ENCODE measurements at places on chromosomes 1 and 21.

GRCh38 chr1:41380979-41381691 lies 19.9 kb downstream of the FOXO6 start:
- DNase-seq, result no peak

- no peak for DNase-seq
Observed at GRCh38 chr1:212979340-212980122, 29.2 kb downstream of the VASH2 start.

DNA sequence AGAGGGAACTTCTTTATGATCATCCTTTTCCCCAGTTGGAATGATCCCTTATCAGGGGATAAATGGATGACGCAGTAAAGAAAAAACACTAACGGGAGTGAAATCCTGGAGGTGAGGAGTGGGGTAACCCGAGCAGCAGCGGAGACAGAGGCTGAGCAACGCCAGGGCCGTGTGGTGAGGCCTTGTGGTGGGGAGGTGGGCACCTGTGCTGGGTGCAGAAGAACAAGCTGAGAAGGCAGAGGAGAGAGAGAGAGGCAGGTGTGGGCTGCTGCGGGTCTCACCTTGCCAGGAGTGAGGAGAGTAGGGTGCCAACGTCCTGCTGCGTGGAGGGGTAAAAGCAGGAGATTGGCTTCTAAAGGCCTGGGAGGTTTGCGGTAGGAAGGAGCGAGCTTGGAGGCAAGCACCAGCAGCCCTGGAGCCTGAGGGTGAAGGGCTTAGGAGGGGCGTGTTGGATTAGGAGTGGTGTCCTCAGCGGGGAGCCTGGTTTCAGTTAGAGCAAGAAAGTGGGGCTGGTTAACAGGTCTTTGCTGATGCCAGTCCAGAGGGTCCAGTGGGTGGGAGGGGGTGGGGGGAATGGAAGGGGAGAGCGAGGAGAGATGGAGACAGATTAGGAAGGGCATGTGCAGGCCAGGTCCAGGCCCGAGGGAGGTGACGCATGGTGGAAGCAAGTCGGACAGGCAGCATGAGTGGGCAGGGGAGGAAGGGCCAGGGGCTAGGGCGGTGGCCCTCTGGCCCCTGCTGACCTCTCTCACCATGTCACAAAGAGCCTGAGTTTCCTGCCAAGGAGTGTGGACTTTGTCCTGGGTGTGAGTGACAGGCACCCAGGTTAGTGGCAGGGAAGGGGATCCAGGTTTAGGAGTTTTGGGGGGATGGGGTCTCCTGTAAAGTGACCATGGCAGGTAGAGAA lies 36.7 kb upstream of the LHX4 start:
- no peak for DNase-seq

DNA sequence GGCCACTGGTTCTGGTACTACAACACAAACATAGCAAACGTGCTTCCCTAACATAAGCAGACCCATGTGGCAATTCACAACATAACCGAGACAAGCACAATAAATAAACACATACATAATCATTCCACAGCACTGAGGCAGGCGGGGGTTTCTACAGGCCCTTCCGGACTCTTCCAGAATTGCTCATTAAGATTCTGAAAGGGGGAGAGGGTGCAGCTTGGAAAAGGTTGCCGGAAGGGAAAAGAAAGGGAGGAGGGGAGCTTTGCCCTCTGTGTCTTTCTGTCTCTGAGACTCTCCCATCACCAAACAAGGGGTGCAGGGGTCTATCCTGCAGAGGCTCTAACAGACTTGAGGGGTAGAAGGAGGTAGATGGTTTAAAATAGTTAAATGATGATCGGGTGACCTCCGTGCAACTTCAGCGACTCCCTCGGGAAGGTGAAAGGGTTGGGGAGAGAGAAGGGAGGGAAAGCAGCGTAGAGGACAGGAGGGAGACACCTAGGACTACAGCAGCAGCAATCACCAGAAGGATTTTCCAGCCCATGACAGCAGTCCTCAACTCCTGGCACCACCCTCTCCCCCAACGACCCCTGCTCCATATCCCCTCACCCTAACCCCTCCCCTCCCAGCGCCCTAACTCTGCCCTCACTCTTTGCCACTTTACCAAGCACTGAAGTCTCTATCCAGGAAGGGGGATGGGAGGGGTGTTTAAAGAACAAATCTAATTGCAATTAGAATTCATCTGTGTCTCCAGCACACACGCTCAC lies 365.5 kb upstream of the ESRRG start:
- no peak for DNase-seq

GRCh38 chr1:91059157-91059556 lies 37.3 kb upstream of the ZNF644 start:
- DNase-seq, result no peak

DNA sequence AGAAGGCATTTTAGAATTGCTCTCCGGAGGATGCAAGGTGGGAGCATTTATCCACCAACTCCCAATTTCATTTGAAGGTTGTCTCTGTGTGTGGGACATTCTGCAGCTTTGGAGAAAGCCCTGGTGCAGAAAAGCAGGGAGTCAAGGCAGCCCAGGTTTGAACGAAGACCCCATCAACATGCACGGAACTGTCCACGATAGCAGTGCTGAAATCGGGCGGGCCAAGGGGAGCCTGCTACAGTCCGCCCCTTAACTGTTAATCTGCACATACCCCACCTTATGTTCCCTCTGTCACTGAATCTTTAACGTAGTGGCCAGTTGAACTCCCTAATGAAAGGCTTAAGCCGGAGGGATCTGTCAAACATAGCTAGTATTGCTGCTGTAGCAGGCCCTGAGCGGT lies 68.8 kb upstream of the C1orf174 start:
- peak; percentile 31 for DNase-seq

GRCh38 chr1:67889953-67890567 lies 56.8 kb upstream of the GNG12 start:
- DNase-seq, result no peak

GRCh38 chr1:20850021-20850420 lies 62.9 kb upstream of the HP1BP3 start:
- DNase-seq, result no peak
